ENCODE measurements at places on chromosomes 12 and 14. TPM values are rescaled to one million over a fixed set of nuclear protein-coding genes. Genes with fewer than 3 reads are reported as not detected.

Gene KIF26A
- not detected for polyA plus RNA-seq

Gene VIPAS39
- 11.7 TPM for polyA plus RNA-seq

Gene CCT2
- polyA plus RNA-seq: 140 TPM

Gene GMPR2
- polyA plus RNA-seq: 99.9 TPM

- no peak for DNase-seq
Observed at GRCh38 chr12:90937651-90938050, 17.3 kb downstream of the CCER1 start.

DNA sequence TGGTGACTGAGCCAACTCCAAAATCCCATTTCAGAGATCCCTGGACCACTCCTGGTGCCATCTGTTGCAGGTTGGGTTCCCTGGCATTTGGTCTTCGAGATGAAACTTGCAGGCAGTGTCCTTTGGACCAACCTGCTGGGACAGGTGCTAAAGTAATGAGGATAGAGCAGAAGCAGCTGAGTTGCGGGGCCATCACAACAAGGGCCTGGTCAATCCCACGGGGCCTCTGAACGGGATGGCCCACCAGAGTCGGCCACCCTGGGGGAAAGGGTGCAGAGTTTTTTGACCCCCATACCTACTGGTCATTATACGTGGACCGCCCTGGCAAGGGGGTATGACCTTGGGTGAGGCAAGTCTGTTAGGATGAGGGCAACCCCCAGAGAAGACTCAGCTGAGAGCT lies 39.3 kb downstream of the DLK1 start:
- no peak for DNase-seq

GRCh38 chr12:94089891-94090290 lies 58.5 kb upstream of the PLXNC1 start:
- DNase-seq: no peak

GRCh38 chr12:125676366-125676765 lies 611.1 kb downstream of the AACS start:
- no peak for DNase-seq
